Adrenal gland (tissue), 19 donors: ENCODE measurements at places on chromosomes 6 and 20. TPM values are rescaled to one million over a fixed set of nuclear protein-coding genes. Genes with fewer than 3 reads are reported as not detected.

TRMT11 gene
- 16.8 TPM for total RNA-seq

DNA sequence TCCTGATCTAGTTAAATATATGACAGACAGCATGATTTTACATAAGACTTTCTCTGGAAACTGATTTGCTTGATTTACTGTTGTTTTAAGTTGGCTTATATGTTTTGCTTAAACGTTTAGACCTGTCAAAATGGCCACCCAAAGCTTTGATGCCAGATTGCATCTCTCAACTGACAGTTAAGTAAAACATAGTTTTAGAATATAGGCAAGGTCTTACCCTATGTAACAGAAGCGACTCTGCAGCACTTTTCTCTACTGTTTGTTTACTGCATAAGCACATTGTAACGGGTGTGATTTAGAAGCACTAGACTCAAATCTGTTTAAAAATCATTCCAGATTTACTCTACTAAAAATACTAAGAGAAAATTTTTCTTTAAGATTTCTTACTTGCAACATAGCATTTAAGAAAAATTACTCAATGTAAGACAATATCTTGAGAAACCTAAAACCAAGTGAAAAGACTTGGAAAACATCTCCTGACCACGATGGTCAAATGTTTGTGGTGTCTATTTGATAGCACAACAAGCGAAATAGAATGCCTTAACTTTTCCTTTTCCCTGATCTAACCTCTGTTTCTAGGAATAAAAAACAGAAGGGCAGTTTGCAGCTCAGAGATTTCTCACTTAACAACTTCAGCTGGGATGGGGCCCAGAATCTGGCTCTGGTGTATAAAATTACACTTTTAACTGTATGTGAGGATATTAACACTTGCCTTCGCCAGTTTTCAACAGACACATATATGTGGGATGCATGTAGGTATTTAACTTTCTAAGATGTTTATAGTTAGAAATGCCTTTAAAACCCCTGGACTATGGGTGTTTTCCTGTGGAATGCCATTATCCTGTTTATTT, 47.4 kb downstream of the AIG1 start:
- no peak overlapping the region for H3K27ac ChIP-seq
- no peak overlapping the region for H3K4me3 ChIP-seq
- no peaks in the 10 kb centered on the region for H3K4me1 ChIP-seq
- H3K36me3 ChIP-seq = no peaks in the 10 kb centered on the region
- H3K27me3 ChIP-seq = no peaks in the 10 kb centered on the region

DNA sequence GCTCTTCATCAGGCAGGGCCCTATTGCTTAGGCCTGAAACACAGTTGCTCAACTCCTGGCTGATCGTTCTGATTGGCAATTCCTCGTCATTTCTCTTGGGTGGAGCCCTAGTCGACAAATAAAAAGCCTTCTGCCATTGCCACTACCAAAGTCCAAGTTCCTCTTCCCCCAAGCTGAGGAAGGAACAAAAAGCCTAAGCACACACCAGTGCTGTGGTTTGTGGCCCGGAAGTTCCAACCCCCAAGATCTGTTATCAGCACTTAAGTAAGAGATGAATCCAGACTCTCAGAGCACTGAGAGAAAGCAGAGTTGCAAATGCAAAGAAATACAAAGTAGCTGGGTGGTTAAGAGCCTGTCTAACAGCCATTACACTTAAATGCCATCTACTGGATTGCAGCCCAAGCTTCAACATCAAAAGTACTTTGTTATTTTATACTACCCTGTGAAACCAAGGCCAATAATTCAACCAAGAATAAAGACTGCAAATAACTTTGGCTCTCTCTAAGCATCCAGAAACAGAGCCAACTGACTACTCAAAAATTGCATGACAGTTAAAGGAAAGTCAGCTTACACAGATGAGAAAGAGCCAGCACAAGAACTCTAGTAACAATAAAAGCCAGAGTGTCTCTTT, 1024.0 kb downstream of the GRIK2 start:
- DNase-seq = no peak
- no peak overlapping the region for H3K27ac ChIP-seq
- H3K36me3 ChIP-seq = no peaks in the 10 kb centered on the region
- no peak overlapping the region for H3K4me3 ChIP-seq

DNA sequence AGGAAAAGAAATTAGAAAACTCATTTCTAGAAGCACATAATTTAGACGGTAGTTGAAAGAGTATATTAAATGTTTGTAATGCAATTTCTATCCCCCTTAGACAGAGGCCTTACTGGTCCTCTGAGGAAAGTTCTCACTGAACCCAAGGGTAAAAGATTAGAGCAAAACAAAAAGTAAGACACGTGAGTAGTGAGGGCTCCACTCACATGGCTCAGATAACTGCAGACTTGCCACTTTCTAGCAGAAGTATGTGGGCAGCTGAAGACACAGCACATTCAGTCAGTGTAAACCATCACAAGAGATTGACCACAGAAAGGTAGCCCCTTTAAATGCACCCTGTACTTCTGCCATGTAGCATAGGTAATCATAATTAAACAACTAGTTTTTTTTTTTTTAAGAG, 193.8 kb downstream of the BTBD9 start:
- H3K27me3 ChIP-seq = no peaks in the 10 kb centered on the region
- DNase-seq = no peak
- H3K36me3 ChIP-seq = no peaks in the 10 kb centered on the region
- no peaks in the 10 kb centered on the region for H3K4me1 ChIP-seq

- no peak overlapping the region for H3K27ac ChIP-seq
- H3K4me3 ChIP-seq = no peak overlapping the region
These were observed 71.0 kb downstream of the FUT9 start for GRCh38 chr6:96086745-96087144.

- no peaks in the 10 kb centered on the region for H3K4me1 ChIP-seq
- no peak for DNase-seq
- no peaks in the 10 kb centered on the region for H3K36me3 ChIP-seq
- no peaks in the 10 kb centered on the region for H3K27me3 ChIP-seq
- no peak overlapping the region for H3K27ac ChIP-seq
- H3K4me3 ChIP-seq = no peak overlapping the region
These were observed 99.8 kb downstream of the OPRM1 start for GRCh38 chr6:154138793-154139192.

GRCh38 chr6:51926125-51926524, 161.3 kb downstream of the PKHD1 start:
- DNase-seq = no peak
- no peaks in the 10 kb centered on the region for H3K27me3 ChIP-seq
- no peak overlapping the region for H3K4me3 ChIP-seq
- H3K27ac ChIP-seq = no peak overlapping the region
- H3K4me1 ChIP-seq = no peaks in the 10 kb centered on the region

- H3K36me3 ChIP-seq = no peaks in the 10 kb centered on the region
- no peak overlapping the region for H3K4me3 ChIP-seq
- no peaks in the 10 kb centered on the region for H3K4me1 ChIP-seq
- H3K27me3 ChIP-seq = no peaks in the 10 kb centered on the region
These were observed 114.4 kb downstream of the PDSS2 start for GRCh38 chr6:107344981-107345380.

DNA sequence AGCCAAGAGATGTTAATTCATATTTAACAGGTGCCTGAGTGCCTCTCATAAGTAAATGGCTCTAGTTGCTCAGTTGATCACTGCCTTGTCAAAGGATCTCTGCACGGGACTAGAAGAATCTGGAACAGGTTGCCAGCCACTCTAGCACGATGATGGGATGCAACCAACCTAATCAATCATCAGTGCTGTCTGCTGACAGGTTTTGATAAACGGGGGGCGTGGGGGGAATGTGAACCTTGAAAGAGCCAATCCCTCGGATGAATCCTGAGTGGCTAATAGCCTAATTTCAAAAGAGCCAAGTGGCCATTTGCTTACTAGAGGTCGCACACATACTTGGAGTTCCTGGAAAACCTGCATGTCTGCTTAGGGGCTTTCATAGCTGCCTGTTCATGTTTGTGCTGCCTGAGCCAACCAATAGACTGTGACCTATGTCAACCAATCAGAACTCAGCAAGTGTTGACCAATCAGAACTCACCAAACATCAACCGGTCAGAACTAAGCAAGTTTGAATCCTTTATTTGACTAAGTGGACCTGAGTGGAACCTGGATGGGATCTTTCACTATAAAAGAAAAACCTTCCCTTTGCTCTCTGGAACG, 43.5 kb upstream of the ECI2 start:
- DNase-seq = no peak
- no peaks in the 10 kb centered on the region for H3K4me1 ChIP-seq
- no peak overlapping the region for H3K27ac ChIP-seq

DNA sequence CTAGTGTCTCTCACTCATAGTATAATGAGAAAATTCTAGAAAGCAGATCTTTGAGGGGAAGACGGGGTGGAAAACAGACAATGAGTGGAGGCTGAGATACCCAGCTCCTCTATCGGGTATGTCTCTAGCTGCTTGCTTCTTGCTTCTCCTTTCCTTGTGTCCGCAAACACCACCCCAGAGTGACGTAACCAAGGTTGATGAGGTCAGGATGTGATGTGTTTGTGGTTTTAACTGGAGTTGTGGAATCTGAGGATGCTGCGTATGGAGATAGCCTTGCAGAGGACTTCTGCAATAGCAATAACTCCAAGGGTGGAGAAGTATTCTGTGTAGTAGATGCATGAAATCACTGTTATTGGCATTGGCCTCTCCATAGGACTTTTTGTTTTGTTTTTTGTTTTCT, 132.7 kb upstream of the IFNGR1 start:
- no peaks in the 10 kb centered on the region for H3K36me3 ChIP-seq
- peaks cover 7% of the 10 kb centered on the region for H3K27me3 ChIP-seq
- no peaks in the 10 kb centered on the region for H3K4me1 ChIP-seq
- no peak overlapping the region for H3K4me3 ChIP-seq

- H3K36me3 ChIP-seq = no peaks in the 10 kb centered on the region
- no peaks in the 10 kb centered on the region for H3K27me3 ChIP-seq
- no peak for DNase-seq
- no peaks in the 10 kb centered on the region for H3K4me1 ChIP-seq
- H3K27ac ChIP-seq = no peak overlapping the region
- no peak overlapping the region for H3K4me3 ChIP-seq
These were observed 138.4 kb downstream of the ELOVL4 start for GRCh38 chr6:79808921-79809320.

DNA sequence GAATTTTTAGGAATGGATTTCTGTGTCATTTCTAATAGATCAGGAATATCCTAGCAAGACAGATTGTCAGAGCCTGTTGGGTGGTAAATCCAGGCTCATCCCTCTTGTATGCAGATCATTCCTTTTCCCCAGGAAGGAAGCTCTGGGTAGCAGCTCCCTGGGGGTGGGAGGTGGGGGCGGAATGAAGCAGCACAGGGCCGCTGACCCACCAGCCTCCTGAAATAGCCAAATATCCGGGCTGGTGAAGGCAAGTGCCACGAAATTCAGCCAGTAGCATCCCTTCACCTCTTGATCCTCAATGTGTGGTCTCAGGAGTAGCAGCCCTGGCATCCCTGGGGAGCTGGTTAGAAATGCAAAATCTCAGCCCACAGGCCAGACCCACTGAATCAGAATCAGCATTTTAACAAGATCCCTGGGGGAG, 256.9 kb downstream of the LRFN2 start:
- DNase-seq = no peak
- H3K27ac ChIP-seq = no peak overlapping the region

- H3K4me1 ChIP-seq = no peaks in the 10 kb centered on the region
- no peak for DNase-seq
- no peak overlapping the region for H3K4me3 ChIP-seq
- no peak overlapping the region for H3K27ac ChIP-seq
These were observed 431.6 kb downstream of the TFAP2B start for GRCh38 chr6:51250317-51250716.

- no peaks in the 10 kb centered on the region for H3K27me3 ChIP-seq
- H3K27ac ChIP-seq = no peak overlapping the region
- peaks cover 14% of the 10 kb centered on the region for H3K4me1 ChIP-seq
- no peak overlapping the region for H3K4me3 ChIP-seq
- peaks cover 3% of the 10 kb centered on the region for H3K36me3 ChIP-seq
These were observed 45.9 kb downstream of the PLAGL1 start for GRCh38 chr6:143961886-143962878.

ZNF334 gene
- 1.0 TPM for total RNA-seq

MYCT1 gene
- 6.0 TPM for total RNA-seq
